CD4-positive, alpha-beta T cell treated with Interleukin-4 for 1 hour (primary cell): ENCODE measurements at places on chromosomes 16 and 17.
A peak's percentile ranks its signal among the peaks of the same experiment; 100 is the strongest.

GRCh38 chr17:55645361-55645760 is 77.3 kb downstream of the TMEM100 start:
- no peak for DNase-seq

DNA sequence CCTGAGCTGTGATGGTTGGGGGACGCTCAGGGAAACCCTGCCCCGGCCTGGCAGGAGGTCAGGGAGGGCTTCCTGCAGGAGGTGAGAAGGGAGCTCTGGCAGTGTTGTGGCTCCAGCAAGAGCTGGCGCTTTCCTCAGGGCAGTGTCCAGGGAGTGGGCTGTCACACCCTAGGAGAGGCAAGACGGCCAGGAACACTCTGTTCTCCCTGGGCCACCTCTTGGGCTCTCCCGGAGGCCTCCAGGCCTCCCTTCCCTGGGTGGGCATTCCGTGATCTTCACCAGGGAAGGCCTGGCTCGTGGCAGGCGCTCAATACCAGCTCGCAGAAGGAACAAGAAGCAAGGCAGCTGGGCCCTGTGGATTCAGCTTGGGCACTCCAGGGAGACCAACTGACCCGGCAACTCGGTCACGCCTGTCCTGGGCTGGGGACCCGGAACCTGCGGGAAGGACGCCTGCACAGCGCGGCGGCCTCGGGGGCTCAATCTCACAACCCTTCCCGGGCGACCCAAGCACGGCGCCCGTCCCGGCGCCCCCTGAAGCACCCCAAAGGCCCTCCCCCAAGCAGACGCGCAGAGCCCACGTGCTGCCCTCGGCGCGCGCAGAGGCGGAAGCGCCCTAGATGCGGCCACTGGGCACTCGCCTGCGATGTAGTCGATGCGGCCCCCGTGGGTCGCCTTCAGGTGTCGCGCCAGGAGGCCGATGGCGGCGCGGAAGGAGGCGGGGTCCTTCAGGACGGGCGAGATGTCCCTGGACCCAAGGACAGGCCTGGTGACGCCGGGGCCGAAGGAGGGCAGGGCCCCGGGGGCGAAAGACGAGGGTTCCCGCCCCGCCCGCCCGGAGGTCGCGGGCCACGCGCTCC is 588 bp downstream of the APRT start:
- peak; percentile 65 for DNase-seq

DNA sequence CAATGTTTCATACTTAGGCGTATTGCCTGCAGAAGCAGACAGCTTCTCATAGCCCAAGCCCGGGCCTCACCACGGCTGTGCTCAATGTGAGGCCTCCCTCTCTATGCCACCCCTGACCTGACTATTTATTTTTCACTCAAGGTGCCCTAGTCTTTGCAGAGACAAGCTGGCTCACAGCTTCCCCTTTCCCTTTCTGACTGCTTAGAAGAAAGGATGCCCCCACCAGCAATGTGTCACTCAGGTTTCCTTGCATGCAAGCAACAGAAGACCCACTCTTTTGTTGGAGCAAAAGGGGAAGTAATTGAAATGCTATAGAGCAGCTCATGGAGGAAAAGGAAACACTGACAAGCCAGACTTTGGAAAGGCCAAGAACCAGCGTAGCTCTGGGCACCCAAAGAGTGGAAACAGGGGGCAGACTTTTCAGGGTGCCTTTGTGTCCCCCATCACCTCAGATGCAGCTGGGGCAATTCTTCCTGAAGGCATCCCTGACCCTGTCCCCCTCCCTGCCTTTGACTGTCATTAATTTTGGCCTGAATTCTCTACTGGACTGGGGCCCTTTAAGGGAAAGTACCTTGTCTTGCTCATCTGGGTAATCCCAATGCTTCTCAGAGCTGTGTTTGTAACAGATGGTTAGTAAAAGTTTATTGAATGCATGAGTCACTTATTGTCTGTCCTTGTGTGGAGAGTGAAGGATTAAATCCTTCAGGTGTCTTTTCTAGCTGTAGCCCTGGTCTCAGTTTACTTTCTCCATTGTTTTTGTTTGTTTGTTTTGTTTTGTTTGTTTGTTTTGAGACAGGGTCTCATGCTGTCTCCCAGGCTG is 17.8 kb downstream of the RGS9 start:
- peak; percentile 16 for DNase-seq

DNA sequence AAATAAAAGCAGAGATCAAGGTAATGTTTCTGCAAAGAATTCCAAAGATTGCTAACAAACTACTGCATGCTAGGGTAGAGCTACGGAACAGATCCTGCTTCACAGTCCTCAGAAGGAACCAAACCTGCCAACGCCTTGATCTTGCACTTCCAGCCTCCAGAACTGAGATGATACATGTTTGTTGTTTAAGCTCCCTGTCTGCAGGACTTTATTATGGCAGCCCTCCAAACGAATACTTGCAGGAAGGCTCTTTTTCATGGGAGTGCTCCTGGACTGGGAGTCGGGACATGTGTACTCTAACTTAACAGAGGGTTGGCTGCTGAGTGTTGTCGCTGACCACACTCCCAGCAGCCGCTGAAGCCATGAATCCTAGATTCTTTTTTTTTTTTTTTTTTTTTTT is 808.8 kb upstream of the EEF2KMT start:
- DNase-seq, result no peak

DNA sequence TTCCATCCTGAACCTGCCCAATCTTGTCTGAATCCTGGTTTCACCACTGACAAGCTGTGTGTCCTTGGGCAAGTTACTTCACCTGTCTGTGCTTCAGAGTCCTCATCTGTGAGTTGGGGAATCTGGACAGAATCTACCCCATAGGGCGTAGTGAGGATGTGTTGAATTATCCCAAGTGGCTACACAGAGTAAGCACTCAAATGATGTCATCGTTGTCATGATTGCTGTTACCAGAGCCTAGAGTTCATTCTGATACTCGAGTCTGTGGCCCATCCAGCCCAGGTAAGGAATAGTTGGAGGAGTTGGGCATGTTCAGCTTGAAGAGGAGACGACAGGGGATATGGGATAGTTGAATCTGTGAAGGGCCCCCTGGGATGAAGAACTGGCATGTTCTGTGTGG is 45.9 kb downstream of the MAPT start:
- DNase-seq, result no peak

- DNase-seq, result no peak
Measured at GRCh38 chr16:8194794-8195193, 395.5 kb downstream of the TMEM114 start.

GRCh38 chr16:53740476-53740875 is 36.5 kb downstream of the FTO start:
- DNase-seq, result no peak

DNA sequence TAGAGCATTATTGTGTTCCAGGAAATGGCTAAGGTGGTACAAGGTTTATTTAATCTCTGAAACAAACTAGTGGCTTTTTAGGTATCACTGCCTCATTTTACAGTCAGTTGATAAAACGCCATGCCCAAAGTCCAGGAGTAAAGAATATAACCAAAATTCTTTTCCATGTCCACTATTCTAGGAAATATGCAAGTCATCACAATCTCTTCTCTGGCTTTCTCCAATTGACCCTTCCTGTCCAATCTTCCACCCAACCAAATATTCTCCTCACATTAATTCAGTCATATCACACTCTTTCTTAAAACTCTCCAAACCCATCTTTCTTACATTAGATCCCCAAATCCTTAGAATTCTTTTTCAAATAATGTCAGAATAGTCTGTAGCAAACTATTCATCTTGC is 1110.0 kb upstream of the CDH8 start:
- no peak for DNase-seq
